ENCODE measurements at places on chromosomes 3 and 15. TPM values are rescaled to one million over a fixed set of nuclear protein-coding genes. Genes with fewer than 3 reads are reported as not detected.

DNA sequence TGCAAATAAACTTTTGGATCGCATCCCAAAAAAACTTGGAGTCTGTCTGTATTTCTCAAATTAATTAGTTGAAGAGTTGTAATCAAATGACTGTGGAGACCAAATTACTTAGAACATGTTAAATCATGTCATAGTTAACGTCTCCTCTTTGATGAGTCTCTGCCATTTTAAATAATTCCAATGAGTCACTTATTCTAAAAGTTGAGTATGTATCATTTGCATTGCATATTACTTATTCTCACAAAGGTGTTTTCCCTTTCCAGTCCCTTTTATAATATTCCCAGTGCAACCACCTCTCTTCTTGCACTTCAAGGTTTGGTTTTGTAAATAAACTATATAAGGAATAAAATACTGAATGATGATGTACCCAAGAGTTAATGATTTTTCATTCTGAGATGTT, 36.0 kb upstream of the MBNL1 start:
- DNase-seq: no peak
- no peaks in the 10 kb centered on the region for H3K27me3 ChIP-seq
- H3K4me3 ChIP-seq: no peak overlapping the region
- H3K27ac ChIP-seq: no peak overlapping the region
- H3K4me1 ChIP-seq: no peaks in the 10 kb centered on the region
- no peaks in the 10 kb centered on the region for H3K36me3 ChIP-seq

DNA sequence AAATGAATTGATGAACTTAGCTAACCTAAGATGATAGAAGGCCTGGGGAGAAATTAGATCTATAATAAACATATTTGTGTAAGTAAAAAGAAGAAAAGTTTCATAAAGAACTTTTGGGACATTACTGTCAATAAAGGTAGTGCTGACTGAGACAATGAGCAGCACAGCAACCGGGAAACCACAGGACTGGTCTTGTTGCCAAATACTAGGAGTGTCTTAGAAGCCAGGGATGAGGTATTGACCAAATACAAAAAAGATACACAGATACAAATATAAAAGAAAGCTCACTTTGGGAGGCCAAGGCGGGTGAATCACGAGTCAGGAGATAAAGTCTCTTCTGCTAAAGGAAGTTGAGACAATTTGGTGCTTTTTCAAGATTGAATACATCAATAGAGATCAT, 362.4 kb upstream of the ZNF385D start:
- no peak overlapping the region for H3K4me3 ChIP-seq
- no peak overlapping the region for H3K27ac ChIP-seq

- no peaks in the 10 kb centered on the region for H3K27me3 ChIP-seq
- no peak overlapping the region for H3K27ac ChIP-seq
- no peak overlapping the region for H3K4me3 ChIP-seq
- no peak for DNase-seq
- no peaks in the 10 kb centered on the region for H3K36me3 ChIP-seq
- H3K4me1 ChIP-seq: peaks cover 7% of the 10 kb centered on the region
These were observed 1.7 kb downstream of the SLC25A20 start for GRCh38 chr3:48896936-48897335.

P3H2 gene
- total RNA-seq: 1.6 TPM

- no peak overlapping the region for H3K27ac ChIP-seq
- no peak for DNase-seq
- H3K4me1 ChIP-seq: peaks cover 14% of the 10 kb centered on the region
- no peak overlapping the region for H3K4me3 ChIP-seq
- no peaks in the 10 kb centered on the region for H3K27me3 ChIP-seq
These were observed 92.2 kb downstream of the MBNL1 start for GRCh38 chr3:152360966-152361365.

SAMMSON gene
- total RNA-seq: 0.98 TPM

RGMA gene
- total RNA-seq: 14.4 TPM

MYD88 gene
- 36.0 TPM for total RNA-seq

CLDN16 gene
- total RNA-seq: not detected

DNA sequence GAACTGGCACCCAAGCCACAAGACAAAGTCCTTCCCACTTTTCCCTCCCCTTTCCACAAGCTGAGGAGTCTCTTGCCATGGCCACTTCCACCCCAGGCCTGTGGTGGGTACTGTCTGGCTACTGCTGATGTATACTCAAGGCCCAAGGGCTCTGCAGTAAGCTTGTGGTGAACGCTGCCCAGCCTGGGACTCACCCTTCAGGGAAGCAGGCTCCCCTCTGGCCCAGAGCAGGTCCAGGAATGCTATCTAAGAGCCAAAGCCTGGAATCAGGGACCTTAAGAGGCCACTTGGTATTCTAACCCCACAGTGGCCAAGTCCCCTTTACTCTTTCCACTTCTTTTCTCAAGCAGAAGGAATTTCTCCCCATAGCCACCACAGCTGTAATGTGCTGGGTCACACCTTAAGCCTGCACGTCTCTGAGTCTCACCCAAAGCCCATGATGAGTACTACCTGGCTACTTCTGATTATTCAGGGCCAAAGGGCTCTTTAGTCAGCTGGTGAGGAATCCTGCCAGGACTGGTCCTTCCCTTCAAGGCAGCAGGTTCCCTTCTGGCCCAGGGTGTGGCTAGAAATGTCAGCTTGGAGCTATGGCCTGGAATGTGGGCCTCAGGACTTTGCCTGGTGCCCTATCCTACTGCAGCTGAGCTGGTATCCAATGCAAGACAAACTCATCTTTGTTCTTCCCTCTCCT, 4.0 kb downstream of the PATL2 start:
- H3K27me3 ChIP-seq: no peaks in the 10 kb centered on the region
- DNase-seq: no peak
- no peaks in the 10 kb centered on the region for H3K4me1 ChIP-seq
- H3K36me3 ChIP-seq: no peaks in the 10 kb centered on the region

GRCh38 chr3:197241173-197241572, 57.2 kb downstream of the DLG1 start:
- no peak overlapping the region for H3K4me3 ChIP-seq
- no peaks in the 10 kb centered on the region for H3K27me3 ChIP-seq
- H3K4me1 ChIP-seq: no peaks in the 10 kb centered on the region
- no peak for DNase-seq
- no peaks in the 10 kb centered on the region for H3K36me3 ChIP-seq
- H3K27ac ChIP-seq: no peak overlapping the region

GRCh38 chr3:167909952-167910351, 174.4 kb downstream of the SERPINI1 start:
- no peaks in the 10 kb centered on the region for H3K36me3 ChIP-seq
- no peaks in the 10 kb centered on the region for H3K4me1 ChIP-seq
- H3K27ac ChIP-seq: no peak overlapping the region
- no peak overlapping the region for H3K4me3 ChIP-seq
- no peaks in the 10 kb centered on the region for H3K27me3 ChIP-seq
- no peak for DNase-seq

DNA sequence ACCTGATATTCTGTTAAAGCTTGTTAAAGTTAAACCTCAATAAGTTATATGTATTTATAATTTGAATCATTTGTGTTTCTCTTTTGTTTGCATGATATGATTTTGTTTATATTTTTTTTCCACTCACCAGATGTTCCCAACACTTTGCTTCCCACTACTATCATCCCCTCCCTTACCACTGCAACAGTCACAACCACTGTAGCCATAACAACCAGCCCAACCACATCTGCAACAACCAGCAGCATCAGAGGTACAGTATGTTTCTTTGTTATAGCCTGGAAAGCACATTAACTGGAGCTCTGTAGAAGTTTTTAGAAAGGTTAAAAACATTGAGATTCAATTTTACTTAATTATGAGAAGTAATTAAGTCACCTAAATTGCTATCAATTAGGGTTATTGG, 1011.9 kb downstream of the VGLL3 start:
- no peaks in the 10 kb centered on the region for H3K27me3 ChIP-seq
- no peak overlapping the region for H3K27ac ChIP-seq
- no peaks in the 10 kb centered on the region for H3K4me1 ChIP-seq
- no peaks in the 10 kb centered on the region for H3K36me3 ChIP-seq

IGSF10 gene
- 7.9 TPM for total RNA-seq

NOP10 gene
- total RNA-seq: 135 TPM

DNA sequence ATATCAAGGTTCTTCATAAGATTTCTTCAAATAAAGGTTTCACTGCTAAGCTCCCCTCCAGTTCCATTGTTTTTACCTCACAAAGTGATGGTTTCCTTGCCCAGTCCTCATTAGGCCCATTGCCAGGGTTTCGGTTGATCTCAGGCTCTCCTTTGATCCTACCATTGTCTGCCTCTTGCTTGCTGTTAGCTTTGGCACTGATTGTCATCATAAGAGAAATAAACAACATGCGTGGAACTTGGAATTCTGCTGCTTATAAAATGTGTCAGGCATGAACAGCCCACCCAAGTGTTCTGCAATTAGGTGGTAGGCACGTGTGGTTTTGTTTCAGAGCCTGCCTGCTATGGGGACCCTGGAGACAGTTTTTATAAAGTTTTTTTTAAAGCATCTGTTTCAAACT, 107.6 kb upstream of the BFSP2 start:
- no peak overlapping the region for H3K27ac ChIP-seq
- no peaks in the 10 kb centered on the region for H3K4me1 ChIP-seq
- no peaks in the 10 kb centered on the region for H3K27me3 ChIP-seq
- no peaks in the 10 kb centered on the region for H3K36me3 ChIP-seq
- no peak for DNase-seq

COL7A1 gene
- 12.5 TPM for total RNA-seq

DAZL gene
- not detected for total RNA-seq

- DNase-seq: no peak
- no peak overlapping the region for H3K4me3 ChIP-seq
- no peaks in the 10 kb centered on the region for H3K4me1 ChIP-seq
- no peak overlapping the region for H3K27ac ChIP-seq
- H3K36me3 ChIP-seq: no peaks in the 10 kb centered on the region
These were observed 88.9 kb downstream of the MBNL1 start for GRCh38 chr3:152357587-152357986.

DNA sequence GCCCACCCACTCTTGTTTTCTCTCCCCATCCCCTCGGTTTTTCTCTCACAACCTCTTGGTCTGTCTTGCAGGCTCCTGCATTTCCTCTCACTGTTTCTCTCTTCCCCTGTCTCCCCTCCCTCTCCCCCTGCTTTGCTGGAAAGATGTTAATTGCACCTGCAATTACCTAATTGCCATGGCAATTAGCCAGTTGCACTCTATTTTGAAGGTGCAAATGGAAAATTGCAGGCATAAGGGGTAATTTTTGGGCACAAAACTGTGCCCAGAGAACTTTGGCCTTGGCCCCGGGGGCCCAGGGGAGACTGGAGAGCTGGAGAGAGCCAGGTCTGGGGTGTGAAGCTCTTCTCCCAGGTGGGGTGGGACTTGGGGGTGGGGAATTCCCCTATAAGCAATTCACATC, 164.5 kb upstream of the TLE3 start:
- no peaks in the 10 kb centered on the region for H3K27me3 ChIP-seq
- H3K36me3 ChIP-seq: no peaks in the 10 kb centered on the region
- H3K27ac ChIP-seq: no peak overlapping the region
- H3K4me3 ChIP-seq: no peak overlapping the region
- H3K4me1 ChIP-seq: peaks cover 11% of the 10 kb centered on the region

NR2E3 gene
- 1.6 TPM for total RNA-seq
